ENCODE measurements at places on chromosomes 16 and 17.

GRCh38 chr17:32283745-32284201 lies 18.1 kb downstream of the RHBDL3 start:
- DNase-seq, result no peak

GRCh38 chr17:40363111-40363827 lies 1.3 kb downstream of the GJD3 start:
- no peak for DNase-seq

DNA sequence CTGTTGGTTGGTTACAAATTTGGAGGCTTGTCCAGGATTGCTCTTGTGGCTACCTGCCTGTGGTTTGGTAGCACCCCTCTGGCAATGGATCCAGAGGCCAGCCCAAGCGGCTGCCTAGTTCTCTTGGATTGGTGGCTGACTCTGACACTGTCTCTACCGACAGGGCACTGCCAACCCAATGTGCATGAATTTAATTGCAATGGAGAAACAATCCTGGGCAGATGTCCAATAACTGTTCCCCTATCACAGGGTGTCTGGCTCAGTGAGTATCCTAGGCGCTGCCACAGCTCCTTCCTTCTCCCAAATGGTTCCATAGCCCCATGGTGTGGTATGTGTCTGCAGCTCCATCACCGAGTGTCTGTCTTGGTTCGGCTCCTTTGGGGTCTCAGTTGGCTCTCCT lies 19.5 kb downstream of the N4BP1 start:
- DNase-seq, result no peak

- DNase-seq, result no peak
Measured at GRCh38 chr17:32970281-32970680, 21.4 kb upstream of the SPACA3 start.

- DNase-seq, result no peak
Measured at GRCh38 chr17:34464812-34465211, 101.8 kb upstream of the CCL1 start.

DNA sequence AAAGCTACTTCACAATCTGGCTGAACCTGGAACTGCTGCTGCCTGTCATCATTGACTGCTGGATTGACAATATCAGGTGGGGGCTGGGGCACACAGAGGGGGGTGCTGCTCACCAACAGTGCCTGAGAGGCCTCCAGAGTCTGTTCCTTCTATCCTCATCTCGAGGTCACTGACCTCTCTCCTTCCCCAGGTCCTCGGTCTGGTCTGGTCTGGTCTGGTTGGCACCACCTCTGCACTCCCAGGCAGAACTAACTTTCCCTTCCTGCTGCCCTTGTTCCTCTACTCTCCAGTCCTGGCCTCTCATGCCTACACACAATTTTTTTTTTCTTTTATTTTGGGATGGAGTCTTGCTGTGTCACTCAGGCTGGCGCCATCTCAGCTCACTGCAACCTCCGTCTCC lies 4.2 kb downstream of the PLA2G15 start:
- no peak for DNase-seq

DNA sequence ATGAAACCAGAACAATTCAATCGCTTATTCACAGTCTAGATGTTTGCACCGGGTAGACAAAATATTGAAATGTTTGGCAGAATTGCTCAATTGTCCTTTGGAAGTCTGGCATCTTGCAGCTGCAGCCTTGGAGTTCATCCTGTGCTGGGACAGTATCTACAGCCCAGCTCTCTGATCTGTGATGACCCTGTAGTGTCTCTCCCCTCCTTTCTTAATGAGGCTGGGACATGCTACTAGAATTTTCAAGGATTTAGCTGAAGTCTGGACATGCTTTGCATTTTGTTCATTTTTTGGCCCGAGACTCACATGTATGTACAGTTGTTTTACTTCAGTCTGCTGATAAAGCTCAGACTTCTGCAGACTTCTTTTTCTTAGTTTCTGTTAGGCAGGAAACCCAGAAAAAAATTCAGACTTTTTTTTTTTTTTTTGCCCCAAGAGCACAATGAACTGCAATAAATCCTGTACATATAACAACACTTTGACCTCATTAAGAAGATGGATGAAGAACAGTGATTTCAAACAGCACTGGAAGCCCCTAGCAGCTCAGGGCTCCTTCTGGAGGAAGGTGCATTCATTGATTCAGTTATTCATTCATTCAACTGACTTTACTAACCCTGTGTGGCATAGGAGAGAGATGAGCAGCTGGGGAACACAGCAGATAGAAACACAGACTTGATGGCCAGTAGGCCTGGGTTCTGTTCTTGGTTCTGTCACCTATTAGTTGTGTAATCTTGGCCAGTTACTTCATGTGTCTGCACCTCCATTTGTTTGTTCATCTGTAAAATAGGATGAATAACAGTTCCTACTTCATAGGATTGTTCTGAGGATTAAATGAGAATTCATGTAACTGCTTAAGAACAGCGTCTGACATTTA lies 210.0 kb downstream of the MAP2K4 start:
- no peak for DNase-seq

DNA sequence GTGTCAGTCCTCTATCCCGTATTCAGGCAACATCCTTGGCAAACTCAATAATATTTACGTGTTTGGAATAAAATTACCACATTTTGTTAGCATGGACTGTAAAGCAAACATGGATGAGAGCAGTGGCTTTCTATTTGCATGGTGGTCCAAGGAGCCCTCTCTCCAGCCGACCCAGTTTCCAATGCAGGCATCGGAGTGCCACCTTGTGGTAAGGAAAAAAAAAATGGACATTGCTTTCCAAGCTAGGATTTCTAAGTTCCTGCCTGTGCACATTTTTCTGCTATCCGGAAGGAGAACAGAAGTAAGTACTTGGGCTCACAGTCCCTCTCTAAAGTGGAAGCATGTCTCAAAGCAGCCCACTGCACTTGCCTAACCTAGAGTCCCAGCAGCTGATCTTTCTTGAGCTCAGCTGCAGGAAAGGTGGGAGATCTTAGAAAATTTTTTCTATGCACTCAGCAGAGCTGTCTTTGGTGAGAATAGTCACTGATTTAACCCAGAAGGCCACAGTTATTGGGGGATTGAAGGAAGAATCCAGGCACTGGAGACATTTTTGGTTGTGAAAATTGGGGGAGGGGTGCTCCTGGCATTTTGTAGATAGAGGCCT lies 46.0 kb upstream of the ERCC4 start:
- peak; percentile 51 for DNase-seq

GRCh38 chr17:14731591-14731990 lies 430.7 kb downstream of the HS3ST3B1 start:
- DNase-seq, result no peak

DNA sequence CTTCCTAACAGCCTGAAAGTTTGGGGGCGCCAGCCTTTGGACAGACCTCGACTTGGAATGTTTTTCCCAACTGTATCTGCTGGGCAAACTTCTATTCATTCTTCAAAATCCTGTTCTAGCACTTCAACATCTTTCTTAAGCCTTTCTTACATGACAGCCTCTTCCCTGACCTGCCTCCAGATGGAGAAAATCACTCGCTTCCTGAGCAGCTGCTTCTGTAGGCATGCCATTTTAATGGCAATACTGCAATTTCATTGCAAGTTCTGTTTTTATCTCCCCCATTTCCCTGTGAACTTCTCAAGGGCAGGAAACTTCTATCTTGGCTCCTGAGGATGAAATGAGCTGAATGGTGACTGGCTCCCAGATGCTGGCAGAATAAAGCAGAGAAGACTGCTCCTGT lies 128.8 kb upstream of the ASIC2 start:
- no peak for DNase-seq

- no peak for DNase-seq
Measured at GRCh38 chr16:68364561-68364998, 53.8 kb downstream of the PRMT7 start.

DNA sequence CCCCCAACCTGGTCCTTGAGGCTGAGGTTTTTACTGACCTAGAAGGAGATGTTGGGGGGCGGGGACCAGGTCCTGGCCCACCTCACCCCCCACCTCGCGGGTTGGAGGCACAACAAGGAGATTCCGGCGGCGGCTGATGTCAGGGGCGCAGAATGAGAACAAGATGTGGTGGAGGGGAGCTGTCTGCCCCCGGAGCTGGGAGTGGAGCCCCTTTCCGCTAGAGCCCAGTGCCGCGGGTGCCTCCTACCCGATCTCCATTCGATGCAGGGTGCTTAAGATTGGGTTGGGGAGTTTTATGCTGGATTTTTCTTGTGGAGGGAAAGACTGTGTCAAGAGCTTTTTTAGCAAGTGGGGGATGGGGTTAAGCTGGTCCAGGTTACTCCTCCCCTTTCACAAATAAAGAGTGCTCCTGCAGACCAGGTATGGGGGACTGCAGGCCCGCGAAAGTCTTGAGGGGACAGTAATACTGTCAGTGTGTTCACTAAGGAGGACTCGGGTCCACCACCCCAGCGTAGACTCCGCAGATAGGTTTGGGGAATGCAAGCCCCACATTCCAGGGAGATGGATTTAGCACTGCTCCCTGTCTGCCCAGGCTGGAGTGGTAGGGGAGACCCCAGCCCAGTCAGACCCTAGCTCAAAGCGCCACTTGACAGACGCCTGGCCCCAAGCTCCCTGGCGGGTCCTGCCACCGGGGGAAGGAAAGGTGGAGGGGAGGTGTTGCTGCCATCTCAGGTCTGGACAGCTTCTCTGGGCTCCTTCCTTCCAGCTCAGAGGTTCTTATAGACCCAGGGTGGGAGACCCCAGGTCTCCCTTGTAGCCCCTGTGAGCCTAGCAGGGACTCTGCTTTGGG lies 2.0 kb downstream of the CACNA1G start:
- no peak for DNase-seq

DNA sequence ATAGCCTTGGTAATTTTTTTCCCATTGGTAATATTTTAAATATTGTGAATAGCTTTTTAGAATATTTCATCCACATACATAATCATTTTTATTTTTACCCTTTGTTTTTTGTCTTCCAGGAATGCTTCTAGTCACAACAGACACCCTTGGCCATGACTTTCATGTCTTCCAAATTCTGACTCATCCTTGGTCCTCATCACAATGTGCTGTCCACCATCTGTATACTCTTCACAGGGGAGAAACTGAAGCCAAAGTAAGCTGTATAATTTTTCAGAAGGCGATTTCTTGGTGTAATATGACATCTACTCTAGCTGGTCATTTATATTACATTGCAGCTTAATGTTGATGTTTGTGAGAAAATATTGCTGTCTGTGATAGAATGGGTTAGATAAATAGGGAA lies 269.4 kb downstream of the BCAS3 start:
- DNase-seq, result no peak

- no peak for DNase-seq
Measured at GRCh38 chr17:50508573-50509460, 578 bp downstream of the MYCBPAP start.

DNA sequence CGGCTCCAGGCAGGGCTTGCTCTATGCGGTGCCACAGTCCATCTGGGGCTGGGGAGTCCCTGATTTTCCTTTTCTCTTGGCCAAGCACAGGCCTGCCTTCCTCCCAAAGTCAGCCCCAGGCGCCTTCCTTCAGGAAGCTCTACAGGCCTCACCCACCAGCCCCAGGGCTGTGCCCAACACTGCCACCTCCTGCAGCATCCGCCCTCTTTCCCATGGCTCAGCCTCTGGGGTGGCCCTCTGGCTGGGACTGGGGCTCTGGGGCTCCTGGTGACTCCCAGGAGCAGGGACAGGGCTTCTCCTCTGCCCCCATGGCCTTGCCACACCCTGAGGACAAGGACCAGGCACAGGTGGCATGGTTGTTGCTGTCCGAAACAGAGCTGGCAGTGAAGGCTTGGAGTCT lies 817 bp downstream of the ITGB4 start:
- DNase-seq, result no peak
